ENCODE measurements at places on chromosomes 13 and 19.

GRCh38 chr13:113836768-113837559 lies 26.9 kb downstream of the GAS6 start:
- peak; percentile 70 for DNase-seq

DNA sequence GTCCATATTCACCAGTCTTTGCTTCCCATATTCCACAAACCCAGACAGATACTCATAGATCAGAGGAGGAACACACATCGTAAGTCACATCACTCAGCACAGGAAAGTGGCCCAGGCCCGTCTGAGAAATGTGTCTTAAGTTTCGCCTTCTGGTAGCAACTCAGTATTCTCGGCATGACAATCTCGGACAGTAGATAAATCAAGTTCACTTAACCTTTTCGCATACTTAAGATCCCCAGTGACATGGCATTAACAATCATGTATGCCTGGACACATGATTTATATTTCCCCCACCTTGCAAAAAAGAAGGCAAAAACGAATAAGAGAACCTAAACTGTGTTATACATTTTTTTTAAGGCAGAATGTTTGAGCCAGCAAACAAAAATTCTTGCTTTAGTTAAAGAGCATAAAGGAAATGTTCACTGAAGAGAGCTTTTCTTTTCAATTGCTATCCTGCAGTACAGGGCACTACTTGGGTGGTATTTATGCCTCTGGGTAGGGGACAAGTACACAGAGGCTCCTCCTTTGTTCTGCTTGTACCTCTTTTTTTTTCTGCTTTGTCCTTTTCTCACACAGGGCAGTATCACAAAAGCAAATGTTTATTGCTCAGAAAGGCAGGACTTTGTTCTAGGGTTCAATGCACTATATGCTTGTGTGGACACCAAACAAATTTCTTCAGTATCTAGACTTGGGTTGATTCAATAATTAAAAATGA lies 360.6 kb downstream of the TDRD3 start:
- no peak for DNase-seq

- no peak for DNase-seq
Measured at GRCh38 chr13:111123649-111124048, 8.5 kb downstream of the ARHGEF7 start.

- no peak for DNase-seq
Measured at GRCh38 chr13:61362522-61362921, 53.1 kb downstream of the PCDH20 start.

DNA sequence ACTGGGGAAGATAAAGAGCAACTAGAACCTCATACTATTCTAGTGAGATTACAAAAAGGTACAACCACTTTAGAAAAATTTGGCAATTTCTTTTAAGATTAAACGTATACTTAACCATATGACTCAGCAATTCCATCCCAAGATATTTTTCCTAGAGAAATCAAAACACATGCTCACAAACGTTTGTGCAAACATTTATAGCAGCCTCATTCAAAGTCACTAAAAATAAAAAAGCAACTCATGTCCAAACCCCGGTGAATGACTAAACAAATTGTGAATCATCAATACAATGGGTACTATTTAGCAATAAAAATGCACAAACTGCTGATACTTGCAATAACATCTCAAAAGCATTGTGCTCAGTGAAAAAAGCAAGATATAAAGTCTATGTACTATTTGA lies 121.5 kb downstream of the FRY start:
- DNase-seq, result no peak

GRCh38 chr13:29918845-29919244 lies 68.4 kb upstream of the UBL3 start:
- DNase-seq, result no peak

GRCh38 chr19:10433131-10433536 lies 12.8 kb downstream of the PDE4A start:
- no peak for DNase-seq

GRCh38 chr19:8850488-8850887 lies 18.3 kb downstream of the MBD3L1 start:
- no peak for DNase-seq

DNA sequence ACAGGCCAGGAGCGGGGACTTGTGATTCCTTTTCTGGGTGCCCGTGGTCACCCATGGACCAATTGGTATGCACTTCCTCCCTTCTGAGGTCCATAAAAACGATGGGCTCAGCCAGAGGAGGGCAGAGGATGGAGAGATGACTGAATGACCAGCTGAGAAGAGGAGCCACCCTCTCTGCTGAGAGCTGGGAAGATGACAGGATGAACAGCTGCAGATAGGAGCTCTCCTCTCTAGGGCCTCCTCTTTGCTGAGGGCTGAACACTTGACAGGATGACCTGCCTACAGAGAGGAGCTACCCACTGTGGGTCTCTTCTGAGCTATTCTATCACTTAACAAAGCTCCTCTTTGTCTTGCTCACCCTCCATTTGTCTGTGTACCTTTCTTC lies 4.1 kb downstream of the IGFL4 start:
- DNase-seq, result no peak

DNA sequence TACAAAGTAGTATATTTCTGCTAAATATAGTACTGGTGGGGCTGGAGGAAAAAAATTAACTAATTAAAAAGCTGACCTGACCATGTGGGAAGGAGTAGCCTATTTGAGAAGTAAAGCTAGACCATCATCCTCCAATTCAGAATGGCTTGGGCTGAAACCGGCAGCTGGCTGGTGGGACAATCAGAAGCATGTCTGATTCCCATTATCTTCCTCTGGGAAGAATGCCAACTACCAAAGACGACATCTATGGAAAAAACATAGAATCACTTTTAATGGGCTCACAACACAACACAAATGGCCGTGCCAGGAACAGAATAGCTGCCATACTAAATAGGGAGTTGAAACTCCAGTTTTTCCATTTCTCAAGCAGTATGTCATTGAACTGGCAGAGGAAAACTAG lies 120.4 kb upstream of the FREM2 start:
- peak; percentile 82 for DNase-seq

GRCh38 chr19:51559240-51559639 lies 11.8 kb upstream of the ZNF175 start:
- no peak for DNase-seq

GRCh38 chr13:20776751-20777150 lies 3.0 kb upstream of the EEF1AKMT1 start:
- DNase-seq, result no peak

GRCh38 chr19:5445561-5446055 lies 9.6 kb upstream of the ZNRF4 start:
- DNase-seq, result peak; percentile 92

GRCh38 chr13:45220403-45220802 lies 19.6 kb upstream of the KCTD4 start:
- DNase-seq, result peak; percentile 26

GRCh38 chr19:13588957-13589833 lies 82.9 kb upstream of the CACNA1A start:
- peak; percentile 66 for DNase-seq

DNA sequence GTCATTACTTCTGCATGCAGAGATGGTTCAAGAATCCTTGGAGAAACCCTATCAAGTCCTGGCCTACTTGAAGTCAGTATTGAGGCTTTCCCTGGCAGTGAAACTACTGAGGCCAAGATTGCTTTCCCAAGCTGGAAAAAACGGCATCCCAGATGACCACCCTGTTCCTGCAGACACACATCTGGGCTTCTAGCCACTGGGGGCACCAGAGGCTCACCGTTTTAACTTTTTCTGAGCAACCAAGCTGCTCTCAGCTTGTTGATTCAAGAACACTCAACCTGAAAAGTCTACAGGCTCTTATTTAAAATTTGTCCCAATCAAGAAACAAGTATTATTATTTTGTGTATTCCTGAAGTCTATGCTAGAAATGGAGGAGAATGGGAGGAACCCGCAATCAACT lies 66.6 kb downstream of the SPRYD7 start:
- DNase-seq, result peak; percentile 16
